ENCODE measurements at places on chromosomes 2 and 18.

GRCh38 chr18:28714498-28714897, 537.6 kb upstream of the CDH2 start:
- DNase-seq, result no peak

GRCh38 chr2:28997237-28997846, 16.2 kb downstream of the TOGARAM2 start:
- no peak for DNase-seq

DNA sequence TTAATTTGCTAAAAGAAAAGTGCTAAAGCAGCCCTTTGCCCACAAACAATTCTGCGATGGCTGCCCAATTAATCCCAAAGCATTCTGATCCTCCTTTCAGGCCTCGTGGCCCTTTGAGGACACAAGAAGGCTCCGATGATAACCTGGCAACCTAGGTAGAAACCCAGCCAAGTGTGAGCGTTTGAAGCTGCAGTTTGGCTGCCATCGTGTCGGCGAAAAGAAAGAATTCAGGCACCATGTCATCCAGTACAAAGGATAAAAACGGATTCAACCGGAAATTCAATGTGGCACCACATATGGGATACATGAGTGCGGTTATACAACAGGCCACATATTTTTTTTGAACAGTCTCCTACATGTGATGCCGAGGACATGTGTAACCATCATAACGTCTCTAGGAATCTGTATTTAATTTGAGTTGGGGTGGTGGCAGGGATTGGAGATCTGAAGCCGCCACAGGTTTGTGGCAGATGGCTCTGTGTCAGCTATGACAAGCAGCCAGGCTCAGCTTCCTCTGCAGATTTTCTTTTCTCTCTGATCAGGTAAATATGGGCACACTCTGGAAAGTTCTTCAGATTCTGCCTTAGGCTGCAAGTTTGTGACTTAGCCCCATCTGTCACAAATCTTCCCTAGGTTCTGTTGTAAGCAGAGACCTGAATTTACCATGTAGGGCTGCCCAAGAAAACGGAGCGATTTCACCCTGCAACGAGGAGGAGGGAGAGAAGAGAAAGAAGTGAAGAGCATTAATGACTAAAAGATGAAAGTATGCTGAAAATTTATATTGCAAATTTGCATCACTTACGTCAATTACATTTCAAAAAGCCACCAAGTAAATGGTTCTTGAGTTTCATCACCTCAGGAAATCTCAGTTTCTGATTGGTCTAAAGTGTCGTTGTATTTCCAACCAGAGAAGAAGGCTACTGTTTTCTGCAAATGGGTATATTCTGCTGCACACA, 573.2 kb downstream of the ZEB2 start:
- peak; percentile 55 for DNase-seq

GRCh38 chr2:45826884-45827635, 175.6 kb downstream of the PRKCE start:
- peak; percentile 31 for DNase-seq

- DNase-seq, result no peak
Observed at GRCh38 chr2:12094134-12094533, 347.7 kb downstream of the LPIN1 start.

DNA sequence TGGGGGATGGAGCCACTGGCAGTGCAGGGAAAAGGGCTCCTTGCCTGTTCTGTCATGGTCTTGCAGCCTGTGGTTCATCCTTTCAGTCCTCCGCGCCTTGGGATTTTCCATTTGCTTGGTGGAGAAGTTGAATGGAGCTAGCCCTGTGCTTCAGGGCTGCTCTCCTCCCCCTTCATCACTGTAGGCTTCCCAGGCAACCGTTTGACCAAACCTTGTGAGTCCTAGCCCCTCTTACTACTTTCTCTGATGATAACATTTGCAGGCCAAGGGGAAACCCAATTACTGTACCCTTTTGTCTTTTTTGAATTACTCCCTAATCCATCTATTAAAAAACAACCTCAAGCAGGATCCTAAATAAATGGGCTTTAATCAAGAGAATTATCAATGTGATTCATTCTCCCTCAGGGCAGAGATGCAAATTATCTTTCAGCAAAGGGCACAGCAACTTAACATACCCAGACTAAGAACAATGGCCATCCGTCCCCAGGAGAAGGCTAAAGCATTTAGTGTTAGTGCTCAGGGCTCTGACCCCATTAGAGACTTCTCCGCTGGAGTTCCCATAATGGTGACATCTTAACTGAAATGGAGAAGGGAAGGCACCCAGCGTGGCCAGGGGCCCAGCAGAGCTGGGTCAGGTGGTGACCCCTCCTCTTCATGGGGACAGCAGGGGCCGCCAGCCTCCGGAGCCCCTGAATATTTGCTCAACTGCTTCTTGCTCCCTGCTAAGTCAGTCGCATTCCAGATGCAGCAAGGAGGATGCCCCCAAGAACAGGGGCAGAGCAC, 40.7 kb downstream of the RHOB start:
- no peak for DNase-seq

- no peak for DNase-seq
Observed at GRCh38 chr2:16044946-16045456, 104.7 kb downstream of the MYCN start.

- peak; percentile 63 for DNase-seq
Observed at GRCh38 chr2:39481611-39482010, 44.5 kb upstream of the MAP4K3 start.

- DNase-seq, result no peak
Observed at GRCh38 chr2:72929010-72929409, 11.7 kb downstream of the EMX1 start.

GRCh38 chr2:100416935-100417710, at the start of gene CHST10:
CHST10 (minus strand) TSS chr2:100417668; CDS start chr2:100406675, 10,993 bp downstream.
- peak; percentile 43 for DNase-seq

DNA sequence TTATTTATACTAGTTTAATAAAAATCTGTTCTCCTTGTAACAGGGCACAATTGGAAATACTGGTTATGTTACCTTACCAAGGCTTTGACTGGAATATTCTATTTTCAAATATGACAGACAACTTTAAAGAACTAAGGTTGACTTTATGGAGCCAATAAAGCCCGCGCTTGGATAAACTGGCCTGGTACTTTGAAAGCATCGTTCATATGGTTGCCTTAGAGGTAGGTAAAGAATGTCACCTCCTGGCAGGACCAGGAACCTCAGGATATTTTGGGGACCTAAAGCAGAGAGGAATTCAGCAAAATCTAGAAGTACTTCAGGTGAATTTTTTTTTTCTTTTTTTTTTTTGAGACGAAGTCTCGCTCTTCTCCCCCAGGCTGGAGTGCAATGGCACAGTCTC, 71.2 kb upstream of the CREB1 start:
- no peak for DNase-seq

DNA sequence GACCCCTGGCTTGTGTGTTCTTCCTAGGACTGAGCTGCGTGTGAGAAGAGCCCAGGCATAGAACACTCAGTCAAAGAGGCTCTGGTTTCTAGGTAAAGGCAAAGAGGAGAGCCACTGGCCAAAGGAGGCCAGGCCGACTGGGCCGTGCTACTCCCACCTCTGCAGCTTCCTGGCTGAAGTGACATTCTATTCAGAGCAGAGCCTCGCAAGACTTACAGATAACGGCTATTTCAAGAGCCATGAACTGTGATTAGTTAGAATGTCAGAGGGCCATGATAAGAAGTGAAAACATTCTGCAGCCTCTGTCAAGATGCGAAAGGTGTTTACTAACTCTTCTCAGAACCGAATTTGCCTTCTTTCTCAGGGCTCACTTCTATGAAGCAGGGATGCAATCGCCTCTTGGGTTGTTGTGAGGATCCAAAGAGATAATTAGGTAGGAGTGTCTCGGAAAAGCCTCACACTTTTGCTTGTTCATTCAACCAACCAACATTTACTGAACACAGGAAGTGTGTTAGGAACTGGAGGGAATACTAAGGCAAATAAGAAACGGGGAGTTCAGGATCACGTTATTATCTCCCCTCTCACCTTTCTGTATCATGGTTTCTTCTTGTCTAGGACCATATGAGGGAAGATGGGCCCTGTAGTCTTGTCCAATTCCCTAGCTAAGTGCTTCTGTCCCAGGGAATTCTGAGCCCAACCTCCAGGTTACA, 3.4 kb upstream of the DNAJC5G start:
- DNase-seq, result no peak

- DNase-seq, result no peak
Observed at GRCh38 chr2:241088791-241089732, 13.0 kb downstream of the MTERF4 start.

DNA sequence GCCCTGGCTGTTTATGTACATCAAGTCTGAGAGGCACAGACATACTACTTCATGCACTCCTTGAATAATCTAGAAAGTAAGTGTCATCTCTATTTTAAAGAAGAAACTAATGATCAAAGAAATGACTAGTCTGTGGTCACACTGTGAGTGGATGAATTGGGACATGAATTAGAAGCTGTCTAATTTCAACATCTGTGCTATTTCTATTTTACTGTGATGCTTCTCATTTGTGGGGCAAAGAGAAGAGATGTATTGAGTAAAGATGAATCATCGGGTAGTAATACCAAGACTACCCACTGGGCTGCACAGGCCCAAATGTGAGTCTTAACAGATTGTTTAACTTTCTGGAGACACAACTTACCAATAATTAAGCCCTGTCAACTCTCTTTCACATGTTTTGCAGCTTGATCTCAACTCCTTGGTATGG, 42.4 kb upstream of the MTIF2 start:
- DNase-seq, result peak; percentile 74

DNA sequence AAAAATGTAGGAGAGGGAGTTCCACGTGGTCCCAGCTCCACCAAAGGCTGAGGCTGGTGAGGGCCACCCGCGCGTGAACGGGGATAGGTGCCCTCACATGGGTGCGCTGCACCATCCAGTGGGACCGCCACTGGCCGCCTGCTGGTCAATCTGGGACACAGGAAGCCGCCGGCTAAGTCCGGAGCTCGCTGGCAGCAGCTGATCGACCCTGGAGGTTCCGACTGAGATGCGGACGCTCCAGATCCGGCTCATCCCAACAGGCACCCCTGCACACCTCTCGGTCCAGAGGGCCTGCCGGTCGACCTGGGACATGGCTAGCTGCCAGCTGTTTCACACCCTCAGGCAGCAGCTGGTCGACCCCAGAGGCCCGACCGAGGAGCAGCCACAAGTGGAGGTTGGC, 116.5 kb upstream of the ANKRD30BL start:
- no peak for DNase-seq

GRCh38 chr18:24923138-24923537, 428.8 kb downstream of the ZNF521 start:
- no peak for DNase-seq

GRCh38 chr18:5507756-5508155, 36.0 kb downstream of the EPB41L3 start:
- DNase-seq, result no peak

- DNase-seq, result no peak
Observed at GRCh38 chr18:74457725-74458421, 765 bp upstream of the DIPK1C start.
